ENCODE measurements at places on chromosomes 13 and 19.

DNA sequence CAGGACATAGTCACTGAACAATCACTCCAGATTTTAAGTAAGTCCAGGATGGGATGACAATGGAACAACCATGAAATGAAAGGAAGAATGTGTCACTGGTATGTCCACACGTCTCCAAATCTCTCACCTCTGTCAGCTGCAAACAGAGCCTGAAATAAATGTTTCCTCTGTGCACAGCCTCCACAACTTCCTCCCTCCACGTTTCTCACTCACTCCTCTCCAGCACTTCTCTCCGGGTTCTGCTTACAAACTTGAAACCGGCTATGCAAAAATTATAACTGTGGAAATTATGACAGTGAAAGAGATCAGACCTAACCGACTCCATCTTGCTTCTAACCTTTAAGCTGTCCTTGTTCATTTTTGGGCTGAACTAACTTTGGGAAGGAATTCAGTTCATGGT is 35.0 kb upstream of the ALOX5AP start:
- no peak for DNase-seq

DNA sequence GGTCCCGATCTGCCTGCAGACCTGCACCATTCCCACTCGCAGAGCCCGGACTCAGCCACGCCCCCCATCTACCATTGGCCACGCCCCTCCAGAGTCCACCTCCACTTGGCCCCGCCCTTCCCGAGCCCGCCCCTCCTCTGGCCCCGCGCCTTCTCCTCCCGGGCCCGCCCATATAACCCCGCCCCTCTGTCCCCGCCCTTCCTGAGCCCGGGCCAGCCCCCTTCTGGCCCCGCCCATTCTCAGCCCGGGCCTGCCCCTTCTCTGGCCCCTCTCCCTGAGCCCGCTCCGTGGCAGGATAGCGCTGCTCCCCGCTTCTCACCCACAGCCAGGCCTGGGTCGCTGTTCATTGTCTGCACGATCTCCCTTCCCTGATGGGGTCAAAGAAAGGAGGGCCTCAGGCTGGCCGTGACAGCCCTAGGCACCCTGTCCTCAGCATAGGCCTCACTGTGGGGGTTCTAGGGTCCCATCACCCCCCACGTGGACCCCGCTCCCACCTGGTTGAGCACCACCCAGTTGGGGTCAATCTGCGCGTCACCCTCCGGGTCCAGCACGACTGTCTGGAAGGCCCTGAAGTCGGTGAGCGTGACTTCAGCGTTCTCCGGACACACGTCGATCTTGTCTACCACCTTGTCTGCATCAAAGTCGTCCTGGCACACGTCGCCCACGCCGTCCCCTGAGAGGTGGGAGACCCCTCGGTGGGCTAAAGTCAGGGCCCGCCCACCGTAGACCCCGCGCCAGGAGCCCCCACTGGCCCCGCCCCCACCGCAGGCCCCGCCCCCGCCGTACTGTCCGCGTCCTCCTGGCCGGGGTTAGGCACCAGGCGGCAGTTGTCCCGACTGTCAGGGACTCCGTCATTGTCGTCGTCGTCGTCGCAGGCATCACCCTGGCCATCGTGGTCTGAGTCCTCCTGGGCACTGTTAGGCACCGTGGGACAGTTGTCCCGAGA is 5.7 kb downstream of the COMP start:
- peak; percentile 65 for DNase-seq

GRCh38 chr19:48752496-48753365 is at the start of gene FUT1:
TSS of gene FUT1 (minus strand) at chr19:48752641. CDS start at chr19:48751281, 1,360 bp downstream.
- peak; percentile 42 for DNase-seq

- no peak for DNase-seq
Observed at GRCh38 chr19:2612619-2613249, 89.8 kb downstream of the GNG7 start.

DNA sequence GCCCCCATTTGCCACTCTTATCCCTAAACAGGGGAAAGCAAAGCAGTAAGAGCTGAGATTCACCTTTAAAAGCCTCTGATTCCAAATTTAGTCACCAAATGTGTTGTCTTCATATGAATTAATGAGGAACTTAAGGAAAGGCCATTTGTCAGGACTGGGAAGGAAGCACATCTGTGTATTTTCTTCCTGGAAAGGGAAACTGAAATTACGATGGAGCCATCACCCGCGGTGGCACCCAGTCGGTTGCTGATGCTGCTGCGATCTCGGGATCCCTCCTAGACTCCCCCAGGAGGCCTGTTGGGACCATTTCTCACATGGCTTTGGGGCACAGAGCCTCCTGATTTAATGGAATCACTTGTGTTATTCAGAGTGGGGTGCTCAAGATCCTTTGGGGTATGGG is 7.4 kb upstream of the IL4I1 start:
- DNase-seq, result no peak

GRCh38 chr19:54952591-54953344 is 5.4 kb upstream of the NLRP7 start:
- no peak for DNase-seq

- DNase-seq, result no peak
Observed at GRCh38 chr13:39448834-39449233, 154.2 kb downstream of the LHFPL6 start.

DNA sequence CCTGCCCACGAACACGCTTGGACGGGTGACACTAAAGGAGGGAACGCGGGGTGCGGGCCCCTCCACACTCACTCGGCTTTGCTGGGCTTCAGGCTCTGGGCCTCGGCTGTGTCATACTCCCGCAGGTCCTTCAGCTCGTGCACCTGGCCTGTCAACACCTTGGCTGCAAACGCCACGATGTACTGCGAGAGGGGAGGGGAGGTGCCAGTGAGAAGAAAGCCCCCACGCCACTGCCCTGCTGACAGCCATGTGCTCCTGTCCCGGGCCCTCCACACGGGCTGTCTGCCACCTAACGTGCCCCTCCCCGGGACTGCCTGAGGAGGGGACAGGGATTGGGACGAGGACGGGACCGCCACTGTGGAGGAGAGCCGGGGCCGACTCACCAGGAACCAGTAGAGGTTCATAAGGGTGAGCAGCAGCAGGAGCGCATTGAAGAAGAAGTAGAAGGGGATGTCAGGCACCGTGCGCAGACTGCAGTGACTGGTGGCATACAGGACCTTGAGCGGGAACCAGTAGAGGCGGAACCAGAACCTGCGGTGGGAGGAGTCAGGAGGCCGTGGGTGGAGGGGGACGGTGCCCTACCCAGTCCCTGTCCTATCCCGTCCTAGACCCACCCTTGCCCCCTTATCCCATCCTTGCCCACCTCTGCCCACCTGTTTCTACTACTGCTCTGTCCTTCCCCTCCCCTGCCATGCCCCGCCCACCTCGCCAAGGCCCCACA is 16.9 kb downstream of the CERS1 start:
- no peak for DNase-seq

- no peak for DNase-seq
Observed at GRCh38 chr13:65453982-65454381, 1776.2 kb downstream of the PCDH9 start.

DNA sequence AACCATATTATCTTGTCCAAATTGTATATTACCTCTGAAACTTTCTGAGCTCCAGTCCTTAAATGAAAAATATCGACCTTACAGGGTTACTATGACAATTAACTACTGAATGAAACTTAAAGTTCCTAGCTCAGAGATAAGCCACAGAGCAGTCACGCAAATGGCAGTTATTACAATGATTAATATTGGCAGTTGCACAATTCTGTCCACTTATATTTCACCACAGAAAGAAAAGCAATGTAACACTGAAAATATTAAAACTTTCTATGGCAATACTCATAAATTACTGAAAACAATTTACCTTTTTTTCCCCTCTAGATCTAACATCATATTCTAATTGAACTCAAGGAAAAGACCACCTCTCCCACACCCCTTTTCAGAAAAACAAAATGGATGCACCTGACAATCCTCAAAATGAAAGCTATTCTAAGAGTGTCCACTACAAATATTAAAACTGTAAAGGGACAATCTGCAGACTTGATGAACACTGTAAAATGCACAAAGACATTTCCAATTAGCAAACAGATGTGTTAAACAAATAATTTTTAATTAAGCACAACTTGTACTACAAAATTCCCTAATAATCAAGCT is 14.6 kb downstream of the LNX2 start:
- DNase-seq, result no peak

DNA sequence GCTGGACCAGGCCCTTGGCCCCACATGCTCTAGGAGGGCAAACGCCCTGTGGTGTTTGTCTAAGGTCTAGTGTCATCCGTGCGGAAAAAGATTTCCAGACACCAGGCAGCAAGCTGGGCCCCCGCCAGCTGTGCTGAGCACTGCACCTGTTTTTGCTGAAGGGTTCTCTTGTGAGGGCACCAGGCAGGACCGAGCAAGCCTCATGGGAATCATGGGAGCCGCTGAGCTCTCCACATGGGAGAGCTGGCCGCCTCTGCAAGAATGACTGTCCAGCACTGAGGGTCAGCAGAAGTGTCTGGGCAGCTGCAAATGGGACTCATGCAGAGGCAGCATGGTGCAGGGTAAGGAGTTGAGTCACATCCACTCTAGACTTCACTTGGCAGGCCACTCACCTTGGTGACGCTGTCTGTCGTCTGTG is 12.0 kb downstream of the B3GNT8 start:
- DNase-seq, result no peak

DNA sequence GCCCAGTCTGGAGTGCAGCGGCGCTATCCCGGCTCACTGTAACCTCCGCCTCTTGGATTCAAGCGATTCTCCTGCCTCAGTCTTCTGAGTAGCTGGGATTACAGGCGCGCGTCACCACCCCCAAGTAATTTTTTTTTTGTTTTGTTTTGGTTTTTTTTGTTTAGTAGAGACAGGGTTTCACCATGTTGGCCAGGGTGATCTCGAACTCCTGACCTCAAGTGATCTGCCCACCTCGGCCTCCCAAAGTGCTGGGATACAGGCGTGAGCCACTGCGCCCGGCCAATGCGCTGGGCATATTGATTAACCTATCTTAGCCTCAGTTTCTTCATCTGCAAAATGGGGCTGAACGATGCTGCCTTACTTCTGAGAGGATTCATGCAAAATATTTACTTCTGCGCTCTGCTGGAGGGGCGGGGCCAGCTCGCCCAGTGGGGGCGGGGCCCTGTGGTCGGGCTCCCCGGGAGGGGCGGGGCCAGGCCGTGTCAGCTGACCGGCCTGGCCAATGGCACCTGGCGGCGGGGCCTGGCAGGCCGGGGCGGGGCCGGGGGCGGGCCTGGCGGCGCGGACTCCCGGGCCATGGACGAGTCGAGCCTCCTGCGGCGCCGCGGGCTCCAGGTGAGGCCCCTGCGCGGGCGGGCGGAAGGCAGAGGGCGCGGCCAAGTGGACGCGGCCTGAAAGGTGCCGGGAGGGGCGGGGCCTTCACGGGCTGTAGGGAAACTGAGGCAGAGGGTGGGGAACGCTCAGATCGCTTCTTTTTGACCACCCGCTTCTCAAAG is at the start of gene MAST3:
TSS of gene MAST3 (plus strand) at position 562 of the 776 bp plus-strand sequence. CDS start at position 577, 15 bp downstream.
- DNase-seq, result peak; percentile 92

DNA sequence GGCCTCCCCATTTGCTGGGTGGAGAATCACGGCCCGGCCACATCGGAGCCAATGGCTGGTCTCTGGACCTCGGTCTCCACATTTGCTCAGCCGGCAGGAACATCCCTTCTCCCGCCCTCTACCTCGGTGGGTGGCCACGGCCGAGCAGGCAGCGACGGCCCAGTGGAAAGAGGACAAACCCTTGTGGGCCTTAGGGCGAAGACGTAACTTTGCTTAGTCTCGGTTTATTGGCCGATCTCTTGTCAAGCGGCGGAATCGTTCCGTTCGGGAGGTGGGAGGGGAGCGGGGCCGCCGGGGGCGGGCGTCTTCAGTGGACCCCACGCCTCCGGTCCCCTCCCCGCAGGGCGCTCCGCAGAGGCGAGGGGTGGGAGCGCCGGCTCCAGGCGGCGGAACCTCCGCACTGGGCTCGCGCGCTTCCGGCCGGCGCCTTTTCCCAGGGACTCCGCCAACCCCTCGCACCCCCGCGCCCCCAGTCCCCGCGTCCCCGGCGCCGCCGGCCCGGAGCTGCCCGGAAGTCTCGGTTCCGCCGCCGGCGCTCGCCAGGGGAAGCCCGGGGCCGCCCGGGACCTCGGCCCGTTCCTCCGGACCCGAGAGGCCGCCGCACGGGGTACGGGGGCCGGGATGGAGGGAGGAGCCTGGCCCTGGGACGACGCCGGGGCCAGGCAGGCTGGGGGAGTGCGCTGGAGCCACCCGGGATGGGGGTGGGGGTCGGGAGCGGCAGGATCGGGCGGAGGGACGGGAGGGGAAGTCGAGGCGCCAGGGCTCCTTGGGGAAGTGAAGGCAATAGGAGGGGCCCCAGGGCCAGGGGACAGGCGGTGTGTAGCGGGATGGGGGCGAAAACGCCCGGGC is at the start of gene ZNF580:
TSS of gene ZNF580 (plus strand) at position 426 of the 849 bp plus-strand sequence. CDS start 1,507 bp downstream, outside the sequence.
- DNase-seq, result peak; percentile 87

- DNase-seq, result no peak
Observed at GRCh38 chr19:4738734-4739133, 15.1 kb upstream of the DPP9 start.

DNA sequence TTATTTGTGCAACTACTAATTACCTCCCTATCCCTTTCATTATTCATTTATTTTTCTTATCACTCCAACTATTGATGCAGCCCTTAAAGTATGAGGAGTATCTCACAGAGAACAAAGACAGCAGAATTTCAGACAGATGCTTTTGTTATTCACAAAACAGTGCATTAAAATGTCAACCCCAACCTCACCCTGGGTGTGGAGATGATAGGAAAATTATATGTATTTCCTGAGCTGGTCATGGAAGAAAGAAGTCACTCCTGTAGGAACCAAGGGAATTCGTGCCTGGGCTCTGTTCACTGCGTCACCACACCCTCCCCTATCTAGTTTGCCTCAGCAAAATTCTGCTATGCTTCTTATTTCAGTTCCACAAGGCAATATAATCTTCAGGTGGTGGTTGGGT is 315.5 kb downstream of the OXGR1 start:
- no peak for DNase-seq

DNA sequence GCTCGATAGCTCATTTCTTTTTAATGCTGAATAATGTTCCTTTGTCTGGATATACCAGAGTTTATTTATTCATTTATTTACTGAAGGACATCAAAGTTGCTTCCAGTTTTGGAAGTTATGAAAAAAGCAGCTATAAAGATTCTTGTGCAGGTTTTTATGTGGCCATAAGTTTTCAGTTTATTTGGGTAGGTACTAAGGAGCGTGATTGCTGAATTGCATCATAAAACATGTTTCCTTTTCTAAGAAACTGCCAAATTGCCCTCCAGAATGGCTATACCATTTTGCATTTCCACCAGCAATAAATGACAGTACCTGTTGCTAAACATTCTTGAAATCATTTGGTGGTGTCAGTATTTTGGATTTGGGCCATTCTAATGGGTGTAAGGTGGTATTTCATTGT is 1067.7 kb upstream of the SPRY2 start:
- no peak for DNase-seq

- no peak for DNase-seq
Observed at GRCh38 chr19:410243-410781, 1.4 kb upstream of the C2CD4C start.
